ENCODE measurements at places on chromosomes 6 and 20. TPM values are rescaled to one million over a fixed set of nuclear protein-coding genes. Genes with fewer than 3 reads are reported as not detected.
A peak's percentile ranks its signal among the peaks of the same experiment; 100 is the strongest.

DNA sequence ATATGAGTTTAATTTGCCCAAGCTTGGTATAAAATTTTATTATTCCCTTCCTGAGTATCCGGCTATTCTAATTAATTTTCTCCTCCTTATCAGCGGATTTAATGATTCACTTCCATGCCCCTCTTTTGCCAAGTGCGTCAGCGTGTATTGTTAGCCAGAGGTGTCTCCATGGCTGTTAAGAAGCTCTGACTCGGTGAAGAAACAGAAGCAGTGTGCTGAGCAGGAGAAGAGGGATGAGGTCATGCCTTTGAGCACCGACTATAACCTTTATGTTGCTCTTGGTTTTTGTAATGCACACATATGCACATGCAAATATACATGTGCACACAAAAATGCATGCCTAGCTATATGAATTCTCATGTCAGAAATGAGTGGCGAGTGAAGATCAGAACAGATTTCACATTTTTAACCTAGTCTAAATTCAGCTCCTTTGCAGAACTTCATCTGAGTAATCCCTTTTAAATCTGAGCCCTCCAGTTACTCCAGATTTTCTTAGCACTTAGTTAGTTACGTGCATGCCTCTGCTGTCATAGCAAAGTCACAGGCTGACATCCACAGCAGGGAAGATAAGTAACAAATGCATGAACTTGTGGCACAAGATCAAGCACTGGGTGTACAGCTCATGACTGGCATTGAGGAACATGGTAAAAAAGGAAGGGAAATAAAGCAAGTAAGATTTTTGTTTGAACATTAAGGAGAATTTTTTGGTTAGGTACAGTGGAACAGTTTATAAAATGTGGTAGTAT is 24.3 kb downstream of the HTR1E start:
- H3K27me3 ChIP-seq: peaks cover 3% of the 10 kb centered on the region
- H3K4me3 ChIP-seq: no peak overlapping the region
- no peak overlapping the region for H3K27ac ChIP-seq
- H3K36me3 ChIP-seq: no peaks in the 10 kb centered on the region
- no peak for DNase-seq

GRCh38 chr6:16097382-16098171 is 31.3 kb upstream of the MYLIP start:
- H3K27ac ChIP-seq: no peak overlapping the region
- no peak overlapping the region for H3K4me3 ChIP-seq
- H3K27me3 ChIP-seq: no peaks in the 10 kb centered on the region
- DNase-seq: no peak
- H3K36me3 ChIP-seq: no peaks in the 10 kb centered on the region

Gene RTF2
- 113 TPM for total RNA-seq

DNA sequence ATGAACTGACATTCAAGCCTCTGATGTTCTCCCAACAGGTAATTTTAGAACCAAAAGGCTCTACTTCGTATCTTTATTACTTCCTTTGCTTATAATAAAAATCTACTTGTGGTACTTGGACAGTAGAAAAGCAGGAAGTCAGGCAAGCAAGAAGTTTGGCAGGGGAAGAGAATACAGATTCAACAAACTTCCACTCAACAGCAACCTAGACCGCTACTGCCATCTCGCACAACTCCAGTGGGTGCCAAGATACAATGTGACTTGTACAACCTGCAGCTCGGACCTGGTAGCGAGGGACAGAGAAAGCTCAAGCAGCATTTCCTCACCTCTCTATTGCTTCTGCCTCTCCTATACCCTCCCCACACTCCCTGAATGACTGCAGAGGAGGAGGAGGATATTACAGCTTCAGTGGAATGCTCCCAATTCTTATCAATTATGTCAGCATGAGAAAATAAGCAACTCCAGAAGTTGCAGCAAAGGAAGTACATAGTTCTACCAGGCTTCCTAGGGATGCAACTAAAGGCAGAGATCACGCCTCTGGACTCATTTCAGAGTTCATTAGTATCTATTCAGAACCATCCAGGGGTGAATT is 76.5 kb downstream of the MBOAT1 start:
- DNase-seq: no peak
- no peak overlapping the region for H3K4me3 ChIP-seq
- no peaks in the 10 kb centered on the region for H3K27me3 ChIP-seq
- no peak overlapping the region for H3K27ac ChIP-seq
- H3K4me1 ChIP-seq: peaks cover 9% of the 10 kb centered on the region

DNA sequence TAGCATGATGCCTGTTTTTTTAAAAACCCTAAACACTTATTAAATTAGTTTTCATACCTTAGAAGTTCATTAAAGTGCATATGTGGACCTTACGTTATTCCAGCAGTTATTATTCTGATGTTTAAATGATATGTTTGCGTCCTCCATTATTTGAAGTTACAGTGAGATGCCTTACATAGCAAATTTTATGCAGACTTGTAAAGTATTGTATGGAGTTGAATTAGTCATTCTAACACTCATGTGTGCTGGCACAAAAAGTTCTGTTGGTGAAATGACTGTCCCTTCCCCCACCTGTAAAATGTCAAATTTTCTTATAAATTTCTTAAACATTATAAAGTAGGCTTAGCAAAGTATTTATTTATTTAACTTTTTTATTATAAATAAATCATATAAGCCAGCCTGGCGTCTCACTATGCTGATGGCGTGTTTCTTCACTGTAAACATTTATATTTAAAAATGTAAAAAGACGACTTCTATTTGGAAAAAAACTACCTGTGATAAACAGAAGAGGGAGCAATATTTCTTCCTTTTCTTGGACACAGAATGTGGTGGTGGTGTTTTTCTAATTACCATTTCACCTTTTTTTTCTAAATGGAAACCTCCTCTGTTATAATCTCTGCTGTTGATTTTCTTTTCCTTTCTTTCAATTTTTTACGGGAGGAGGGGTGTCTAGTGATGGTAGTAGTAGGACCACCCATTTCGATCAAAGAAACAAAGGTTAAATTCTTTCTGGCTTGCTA is 155.4 kb downstream of the RFPL4B start:
- H3K4me3 ChIP-seq: no peak overlapping the region
- H3K4me1 ChIP-seq: no peaks in the 10 kb centered on the region
- H3K36me3 ChIP-seq: no peaks in the 10 kb centered on the region
- H3K27ac ChIP-seq: no peak overlapping the region

Gene TCF15
- total RNA-seq: not detected

Gene TSHZ2
- 26.0 TPM for total RNA-seq

Gene IL20RA
- total RNA-seq: not detected

GRCh38 chr6:54784011-54784410 is 62.6 kb upstream of the FAM83B start:
- no peaks in the 10 kb centered on the region for H3K27me3 ChIP-seq
- DNase-seq: no peak
- H3K4me3 ChIP-seq: no peak overlapping the region
- no peaks in the 10 kb centered on the region for H3K4me1 ChIP-seq
- no peak overlapping the region for H3K27ac ChIP-seq

Gene TAGAP
- 245 TPM for total RNA-seq

- no peak for DNase-seq
- H3K27ac ChIP-seq: peak overlapping the region; percentile 71
- H3K4me3 ChIP-seq: peak overlapping the region; percentile 20
These were observed 21.2 kb downstream of the SERPINB1 start for GRCh38 chr6:2820415-2820814.

Gene TMC2
- not detected for total RNA-seq

DNA sequence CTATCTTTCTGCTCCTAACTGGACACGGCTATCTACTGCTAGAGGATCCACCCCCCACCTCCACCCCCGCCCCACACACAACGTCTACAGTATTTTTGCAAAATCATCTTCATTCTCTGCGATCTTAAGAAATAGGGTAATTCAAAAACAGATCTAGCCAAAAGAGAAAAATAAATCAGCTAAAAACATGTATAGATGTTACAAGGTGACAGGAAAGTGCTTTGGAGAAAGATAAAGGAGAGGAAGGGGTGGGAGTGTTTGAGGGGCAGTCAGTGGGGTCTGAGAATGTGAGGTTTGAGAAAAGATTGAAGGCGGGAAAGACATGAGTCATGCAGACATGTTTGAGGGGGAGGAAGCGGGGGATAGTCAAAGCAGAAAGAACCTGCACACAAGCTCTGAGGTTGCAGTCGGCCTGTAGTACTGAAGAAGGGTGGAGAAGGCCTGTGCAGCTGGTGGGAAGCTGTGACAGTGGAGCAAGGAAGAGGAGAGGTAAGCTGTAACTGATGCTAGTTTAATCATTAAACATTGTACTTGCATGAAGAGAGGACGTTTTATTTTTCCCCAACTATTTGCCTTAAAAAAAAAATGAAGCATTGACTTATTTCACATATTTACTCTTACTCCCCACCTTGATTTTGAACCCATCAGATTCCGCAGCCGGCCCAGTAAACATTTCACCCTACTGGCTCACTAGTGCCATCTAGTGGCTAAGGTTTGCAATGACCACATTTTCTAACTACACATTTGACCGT is 332.6 kb downstream of the ADGRB3 start:
- peaks cover 11% of the 10 kb centered on the region for H3K4me1 ChIP-seq
- peak; percentile 43 for DNase-seq
- no peak overlapping the region for H3K27ac ChIP-seq

GRCh38 chr6:54238396-54238795 is 69.8 kb upstream of the TINAG start:
- no peak for DNase-seq
- no peaks in the 10 kb centered on the region for H3K4me1 ChIP-seq
- H3K4me3 ChIP-seq: no peak overlapping the region

Data from activated T-helper 1 cell treated with anti-CD3 and anti-CD28 coated beads, Interleukin-12 subunit alpha, Interleukin-12 subunit beta, Interleukin-2, Interleukin-4 antibody, amounts not matched to agents 30 ng/mL and 10 ng/mL and 1 ng/mL, durations not matched to agents 14 hours and 24 hours and 36 hours (primary cell).